Stimulated activated naive CD4-positive, alpha-beta T cell treated with Interleukin-2 at 50 U/mL for 16 hours (primary cell): ENCODE measurements at places on chromosomes 7 and 10.

DNA sequence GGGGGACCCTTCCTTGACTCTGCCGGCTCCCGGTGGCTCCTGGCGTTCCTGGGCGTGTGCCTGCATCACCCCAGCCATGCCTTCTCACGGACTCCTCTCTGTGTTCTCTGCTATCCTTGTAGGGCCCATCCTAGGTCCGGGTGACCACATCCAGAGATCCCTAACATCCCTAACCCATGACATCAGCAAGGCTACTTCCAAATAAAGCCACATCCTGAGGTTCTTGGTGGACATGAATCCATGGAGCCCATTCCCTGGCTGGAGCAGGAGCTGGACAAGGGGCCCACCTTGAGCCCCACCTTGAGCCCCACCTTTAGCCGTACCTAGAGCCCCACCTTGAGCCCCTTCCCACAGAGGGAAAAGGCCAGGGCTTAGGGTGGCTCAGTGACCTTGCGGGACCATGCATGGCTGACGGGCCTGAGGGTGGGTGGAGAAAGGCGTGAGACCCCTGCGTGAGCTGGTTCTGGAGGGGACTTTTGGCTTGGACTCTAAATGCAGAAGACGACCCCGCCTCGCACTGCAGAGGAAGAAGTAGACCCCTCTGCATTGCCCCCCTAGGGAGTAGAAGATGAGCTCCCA is 58.5 kb upstream of the INPP5A start:
- DNase-seq = no peak

DNA sequence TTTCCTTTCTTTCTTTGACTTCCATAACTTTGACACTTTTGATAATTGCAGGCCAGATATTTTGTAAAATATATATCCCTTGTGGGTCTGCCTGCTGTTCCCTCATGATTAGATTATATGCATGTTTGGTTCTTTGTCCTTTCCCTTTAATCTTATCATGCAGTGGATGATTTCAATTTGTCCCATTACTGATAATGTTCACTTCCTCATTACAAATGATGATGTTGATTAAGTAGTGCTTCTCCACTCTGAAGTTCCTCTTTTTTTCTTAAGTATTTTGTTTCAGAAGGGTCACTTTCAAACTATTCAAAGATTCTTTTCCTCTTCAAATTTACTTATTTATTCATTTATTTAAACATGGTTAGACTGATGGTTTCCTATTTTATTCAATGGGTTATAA is 898.1 kb downstream of the XPNPEP1 start:
- DNase-seq = no peak

DNA sequence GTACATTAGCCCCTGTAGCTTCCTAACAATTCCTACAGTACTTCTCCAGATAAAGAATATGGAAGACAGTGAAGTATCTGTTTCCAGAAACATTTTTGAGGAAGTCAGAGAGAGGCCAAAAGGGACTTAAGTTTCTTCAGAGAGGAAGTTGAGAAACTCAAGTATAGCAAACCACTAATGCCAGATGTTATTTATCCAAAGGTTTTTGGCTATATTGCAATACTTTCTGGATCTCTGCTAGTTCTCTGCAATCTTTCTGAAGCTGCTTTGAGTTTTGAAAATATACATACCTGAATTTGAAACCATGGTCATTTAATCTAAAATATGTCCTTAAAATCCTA is 64.7 kb downstream of the BICC1 start:
- no peak for DNase-seq

- no peak for DNase-seq
These were observed 190.7 kb upstream of the CHRM2 start for GRCh38 chr7:136677471-136678365.

DNA sequence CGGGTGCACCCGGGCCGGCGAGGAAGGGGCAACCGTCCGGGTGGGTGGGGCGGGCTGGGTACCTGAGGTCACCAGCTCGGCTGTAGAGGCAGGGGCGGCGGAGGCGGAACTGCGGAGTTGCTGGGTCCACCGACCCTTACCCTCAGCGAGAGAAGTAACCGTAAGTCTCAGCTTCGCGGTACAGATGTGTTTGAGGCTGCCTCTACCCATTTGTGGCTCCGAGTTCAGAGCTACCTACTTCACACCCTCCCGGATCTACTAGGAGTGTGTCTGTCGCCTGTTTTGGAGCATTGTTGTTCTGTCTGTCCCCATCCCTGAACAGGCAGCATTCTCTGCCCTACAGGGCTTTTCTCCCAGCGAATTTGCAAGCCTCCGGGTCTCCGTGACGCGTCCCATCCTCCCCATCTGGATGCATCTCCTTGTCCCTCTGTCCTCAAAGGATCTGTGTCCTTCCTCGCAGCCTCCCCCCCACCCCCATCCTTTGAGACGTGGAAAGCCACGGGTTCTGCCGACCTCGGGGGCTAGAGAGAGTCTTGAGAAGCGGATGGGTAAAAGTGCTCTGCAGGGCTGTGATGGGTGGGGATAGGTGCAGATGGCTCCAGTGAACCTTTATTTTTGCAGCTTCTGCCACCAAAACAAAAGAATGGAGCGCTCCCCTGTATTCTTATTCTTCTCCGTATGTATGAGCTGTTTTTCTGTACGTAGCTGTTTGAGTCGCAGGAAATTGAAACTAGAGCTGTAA is 757 bp downstream of the ANKIB1 start:
- DNase-seq = no peak

DNA sequence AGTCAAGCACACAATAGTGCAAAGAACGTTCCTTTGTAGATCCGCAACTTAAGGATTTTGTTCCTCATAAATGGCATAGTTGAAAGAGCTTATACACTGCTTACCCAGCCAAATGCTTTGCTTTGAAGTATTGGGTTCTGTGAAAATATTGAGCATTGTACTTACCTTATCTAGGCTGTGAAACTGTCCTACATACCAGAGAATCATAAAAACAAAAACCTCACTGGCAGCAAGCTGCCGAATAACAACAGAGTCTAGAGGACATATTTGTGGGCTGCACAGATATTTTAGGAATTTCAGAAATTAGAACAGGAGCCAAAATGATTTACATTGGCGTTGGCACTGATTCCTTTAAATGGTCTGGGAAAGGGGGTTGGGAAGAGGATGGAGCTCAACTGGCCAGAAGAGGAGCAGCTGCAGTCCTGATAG is 174.8 kb downstream of the RTKN2 start:
- DNase-seq = no peak

DNA sequence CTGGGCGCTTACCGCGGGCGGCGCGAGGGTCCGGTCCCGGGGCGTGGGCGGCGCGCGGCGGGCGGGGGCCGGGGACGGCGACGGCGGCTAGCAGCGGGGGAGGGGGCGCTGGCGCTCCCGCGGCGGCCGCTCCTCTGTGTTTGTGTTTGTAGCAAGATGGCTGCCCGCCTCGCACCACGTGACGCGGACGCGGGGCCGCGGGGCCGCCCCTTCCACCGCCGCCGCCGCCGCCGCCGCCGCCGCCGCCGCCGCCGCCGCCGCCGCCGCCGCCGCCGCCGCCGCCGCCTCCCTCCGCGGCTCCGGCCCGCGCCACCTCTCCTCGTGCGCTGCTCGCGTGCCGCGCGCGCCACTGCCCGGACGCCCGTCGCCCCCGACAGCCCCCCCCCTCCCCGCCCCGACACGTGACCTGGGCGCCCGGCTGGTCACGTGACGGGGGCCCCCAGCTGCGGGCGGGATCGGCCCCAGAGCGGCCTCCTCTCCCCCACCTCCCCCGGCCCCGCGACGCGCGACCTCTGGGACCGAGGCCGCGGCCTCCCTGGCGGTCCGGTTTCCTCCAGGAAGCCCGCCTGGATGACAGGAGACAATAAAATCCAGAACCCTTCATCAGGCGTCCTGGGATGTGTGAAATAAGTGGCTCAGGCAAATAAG is at the start of gene GIGYF1:
TSS of gene GIGYF1 (minus strand) at position 153 of the 648 bp plus-strand sequence. CDS start 6,012 bp downstream, outside the sequence.
- peak; percentile 78 for DNase-seq

DNA sequence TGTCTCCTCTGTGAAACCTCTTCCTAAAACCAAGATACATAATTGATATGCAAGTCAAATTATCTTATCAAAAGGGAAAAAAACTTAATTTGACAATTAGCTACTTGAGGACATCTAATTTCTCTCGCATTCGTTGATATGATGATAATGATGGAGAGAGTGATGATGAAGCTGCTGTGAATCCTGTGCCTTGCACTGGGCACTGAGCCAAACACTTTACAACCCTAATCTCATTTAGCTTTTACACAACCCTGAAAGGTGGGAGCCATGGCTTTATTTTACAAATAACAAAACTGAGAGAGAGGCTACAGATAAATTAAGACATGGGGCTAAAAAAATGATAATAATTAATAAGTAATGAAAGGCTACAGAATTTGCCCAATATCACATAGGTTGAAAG is 176.0 kb downstream of the NOC3L start:
- DNase-seq = no peak

GRCh38 chr7:50472427-50472826 is 22.3 kb upstream of the FIGNL1 start:
- DNase-seq = no peak

GRCh38 chr7:111413739-111414138 is 148.6 kb downstream of the IMMP2L start:
- DNase-seq = no peak

DNA sequence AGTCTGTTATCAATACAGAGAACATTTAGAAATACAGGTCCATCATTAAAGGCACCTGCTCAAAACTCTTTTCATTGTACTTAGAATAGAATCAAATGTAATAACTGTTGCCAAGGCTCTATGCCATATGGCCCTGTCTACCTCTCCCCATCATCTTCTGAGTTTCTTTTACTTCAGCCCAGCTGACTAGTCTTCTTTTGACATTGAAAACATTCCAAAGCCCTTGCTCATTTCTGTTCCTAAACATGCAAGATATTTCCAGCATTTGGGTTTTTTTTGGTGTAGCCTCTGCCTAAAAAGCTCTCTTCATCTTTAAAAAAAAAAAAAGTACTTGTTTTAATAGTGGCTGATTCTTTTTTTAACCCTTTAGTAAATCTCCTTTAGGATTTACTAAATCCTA is 165.5 kb upstream of the SMIM30 start:
- DNase-seq = no peak

GRCh38 chr7:124428781-124429180 is 336.8 kb downstream of the GPR37 start:
- no peak for DNase-seq

DNA sequence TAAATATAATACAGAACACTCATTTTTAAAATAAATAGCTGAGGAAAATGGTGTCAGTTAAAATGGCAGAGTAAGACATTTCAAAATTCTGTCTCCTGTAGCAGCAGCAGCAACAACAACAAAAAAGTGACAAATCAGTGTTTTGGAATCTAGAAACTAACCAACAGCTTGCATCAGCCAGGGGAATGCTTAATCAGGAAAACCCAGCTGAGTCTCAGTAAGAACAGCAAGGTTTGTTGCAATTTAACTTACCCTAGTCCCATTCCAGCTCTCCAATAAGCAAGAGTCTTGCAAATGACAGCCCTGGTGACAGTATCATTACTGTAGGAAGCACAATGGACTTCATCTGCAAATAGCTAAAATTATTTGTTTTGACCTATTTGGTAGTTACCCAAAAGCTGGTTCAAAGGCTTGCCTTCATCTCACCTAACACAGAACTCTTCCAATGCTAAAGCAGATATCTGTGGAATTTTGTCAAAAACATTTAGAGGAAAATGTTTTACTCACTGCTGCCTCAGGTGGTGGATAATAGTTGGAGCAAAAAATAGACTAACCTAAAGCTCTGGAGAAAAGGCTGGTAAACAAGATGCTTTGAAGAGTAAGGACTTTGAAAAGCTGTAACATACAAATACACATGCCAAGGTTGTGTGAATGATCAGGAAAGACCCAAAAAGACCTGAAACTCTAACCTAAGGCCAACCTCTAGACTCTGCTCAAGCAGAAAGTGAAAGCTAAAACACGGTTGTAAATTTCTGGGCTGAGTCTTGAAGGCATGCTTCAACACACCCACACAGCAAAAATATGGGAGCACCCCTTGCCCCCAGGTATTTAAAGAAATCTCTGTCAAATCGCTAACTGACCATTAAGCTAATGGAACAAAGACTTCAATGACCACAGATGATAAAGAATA is 9.9 kb upstream of the ARHGAP22 start:
- no peak for DNase-seq

GRCh38 chr7:42662862-42663261 is 249.0 kb downstream of the C7orf25 start:
- DNase-seq = no peak

GRCh38 chr7:103636153-103636552 is 190.1 kb upstream of the SLC26A5 start:
- no peak for DNase-seq

- DNase-seq = no peak
These were observed 245.9 kb downstream of the KCNMA1 start for GRCh38 chr10:77391605-77392235.

GRCh38 chr10:92005978-92006377 is 82.4 kb downstream of the BTAF1 start:
- no peak for DNase-seq

- no peak for DNase-seq
These were observed 11.3 kb upstream of the LAMB1 start for GRCh38 chr7:108014215-108014614.

GRCh38 chr10:117439243-117439912 is 64.1 kb upstream of the PDZD8 start:
- no peak for DNase-seq

DNA sequence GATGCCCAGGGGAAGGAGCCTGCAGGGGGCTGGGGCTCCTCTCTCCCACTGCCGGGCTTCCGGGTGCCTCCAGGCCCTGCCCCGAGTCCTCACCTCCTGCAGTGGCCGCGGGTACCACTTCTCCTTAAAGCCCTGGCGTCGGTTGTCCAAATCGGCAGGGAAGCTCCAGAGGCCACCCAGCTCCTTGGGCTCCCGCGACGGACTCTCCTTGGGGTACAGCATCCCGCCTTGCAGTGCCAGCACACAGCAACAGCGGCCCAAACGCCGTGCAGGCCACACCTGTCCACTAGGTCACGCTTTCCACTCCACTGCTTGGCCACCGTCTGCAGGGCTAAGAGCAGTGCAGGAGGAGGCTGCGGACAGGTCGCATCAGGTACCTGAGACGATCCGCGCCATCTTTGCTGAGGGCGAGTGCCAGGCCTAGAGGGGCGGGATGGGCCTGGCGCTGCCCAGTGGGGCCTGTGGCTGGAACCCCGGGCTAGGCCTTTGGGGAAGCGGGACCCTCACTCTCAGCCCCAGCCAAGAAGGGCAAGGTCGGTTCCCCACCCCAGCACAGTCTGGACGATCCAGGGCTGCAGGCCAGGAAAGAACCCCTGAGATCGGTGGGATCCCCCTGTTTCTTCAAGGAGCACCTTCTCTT is 47.7 kb upstream of the ZNF479 start:
- no peak for DNase-seq

- no peak for DNase-seq
These were observed 163.9 kb upstream of the AUTS2 start for GRCh38 chr7:69434398-69434815.

GRCh38 chr10:132925614-132926013 is 16.8 kb downstream of the CFAP46 start:
- no peak for DNase-seq

GRCh38 chr7:70495033-70495376 is 636.9 kb upstream of the GALNT17 start:
- no peak for DNase-seq
